ENCODE measurements at places on chromosomes 2 and 18.

DNA sequence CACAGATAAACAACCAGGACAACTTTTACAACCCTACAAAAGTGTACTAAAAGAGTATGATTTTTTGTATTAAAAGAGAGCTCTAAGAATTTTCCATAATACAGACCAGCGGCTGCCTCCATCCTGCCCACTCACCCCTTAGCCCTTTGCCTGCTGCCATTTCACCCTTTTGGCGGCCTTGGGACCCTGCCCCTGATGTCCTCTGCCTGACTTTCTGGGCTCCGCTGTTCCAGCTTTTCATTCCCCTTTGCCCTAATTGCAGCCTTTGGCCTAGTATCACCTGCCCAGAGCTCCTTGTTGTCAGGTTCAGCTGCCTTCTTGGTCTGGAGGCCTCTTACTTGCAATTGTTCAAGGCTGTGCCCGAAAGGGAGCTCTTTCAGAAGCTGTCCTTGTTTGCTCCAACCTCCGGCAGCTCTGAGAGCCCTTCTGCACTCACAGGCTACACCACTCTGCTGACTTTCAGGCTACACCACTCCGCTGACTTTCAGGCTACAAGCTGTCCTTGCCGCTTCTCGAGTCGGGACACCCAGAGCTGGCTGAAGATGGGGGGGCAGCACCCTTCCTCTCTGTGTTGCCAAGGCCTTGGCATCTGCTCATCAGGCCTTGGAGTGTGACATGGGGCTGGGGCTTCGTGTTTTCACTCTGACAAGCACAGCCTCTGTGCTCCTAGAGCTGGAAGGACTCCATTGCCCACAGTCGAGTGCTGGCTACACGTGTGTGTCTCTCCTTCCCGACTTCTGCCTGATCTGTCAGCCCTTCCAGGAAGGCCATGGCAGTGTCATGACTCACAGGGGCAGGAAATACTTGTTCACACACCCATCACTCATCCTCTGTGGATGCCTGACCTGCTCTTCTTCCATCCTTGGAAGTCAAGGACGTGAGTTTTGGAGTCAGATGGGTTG, 43.1 kb upstream of the HDAC4 start:
- no peak for DNase-seq

DNA sequence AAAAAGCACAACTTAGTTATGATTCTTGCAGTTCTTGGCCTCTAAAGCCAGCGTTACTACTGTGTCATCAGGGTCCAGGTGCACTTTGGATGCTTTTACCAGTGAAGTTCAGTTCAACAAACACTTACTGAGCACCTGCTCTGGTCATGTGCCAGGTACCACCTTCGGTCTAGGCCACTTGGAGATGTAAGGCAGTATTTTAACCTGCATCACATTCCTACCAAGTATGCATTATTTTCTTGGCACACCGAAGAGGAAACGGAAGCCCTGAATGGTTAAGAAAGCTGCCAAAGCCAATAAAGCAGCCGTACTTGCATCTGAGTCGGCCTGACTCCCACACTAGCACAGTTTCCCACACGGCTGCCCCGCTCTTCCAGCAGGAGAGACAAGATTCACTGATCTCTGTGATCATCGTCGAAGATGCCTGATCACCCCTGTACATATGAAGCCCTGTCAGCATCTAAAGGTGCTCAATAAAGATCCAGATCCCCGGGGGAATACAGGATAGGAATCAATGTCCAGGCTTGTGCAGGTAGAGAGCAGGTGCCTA, 427.1 kb downstream of the EIPR1 start:
- DNase-seq, result no peak

DNA sequence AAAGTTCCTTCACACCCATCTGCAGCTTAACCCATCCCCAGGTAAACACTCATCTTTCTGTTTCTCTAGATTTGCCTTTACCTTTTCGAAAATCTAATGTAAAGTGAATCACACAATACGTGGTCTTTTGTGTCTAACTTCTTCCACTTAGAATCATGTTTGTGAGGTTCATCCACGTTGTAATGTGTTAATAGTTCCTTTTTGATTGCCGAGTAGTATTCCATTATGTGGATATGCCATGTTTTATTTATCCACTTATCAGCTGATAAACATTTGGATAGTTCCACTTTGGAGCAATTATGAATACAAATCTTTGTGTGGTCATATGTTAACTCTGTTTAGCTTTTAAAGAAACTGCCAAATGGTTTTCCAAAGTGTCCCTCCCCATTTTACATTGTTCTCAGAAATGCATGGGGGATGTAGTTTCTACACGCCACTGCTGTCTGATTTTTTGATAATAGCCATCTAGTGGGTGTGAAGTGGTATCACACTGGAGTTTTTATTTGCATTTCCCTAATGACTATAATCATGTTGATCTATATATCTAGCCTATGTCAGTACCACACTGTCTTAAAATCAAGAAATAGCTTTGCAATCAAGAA, 22.3 kb downstream of the PECR start:
- no peak for DNase-seq

- DNase-seq, result no peak
Observed at GRCh38 chr2:14928056-14928455, 295.5 kb downstream of the LRATD1 start.

DNA sequence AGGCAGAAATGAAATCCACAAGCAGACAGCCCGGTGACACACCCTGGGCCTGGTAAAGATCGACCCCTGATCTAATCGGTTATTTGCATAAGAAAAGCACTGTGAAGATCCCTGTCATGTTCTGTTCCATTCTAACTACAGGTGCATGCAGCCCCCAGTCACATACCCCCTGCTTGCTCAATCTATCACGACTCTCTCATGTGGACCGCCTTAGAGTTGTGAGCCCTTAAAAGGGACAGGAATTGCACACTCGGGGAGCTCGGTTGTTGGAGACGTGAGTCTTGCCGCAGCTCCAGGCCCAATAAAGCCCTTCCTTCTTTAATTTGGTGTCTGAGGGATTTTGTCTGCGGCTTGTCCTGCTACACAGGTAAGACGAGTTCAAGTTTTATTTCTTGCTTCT, 13.4 kb upstream of the IL1B start:
- no peak for DNase-seq

- DNase-seq, result no peak
Observed at GRCh38 chr2:30366199-30366691, 80.8 kb upstream of the LCLAT1 start.

- no peak for DNase-seq
Observed at GRCh38 chr2:204251158-204251997, 293.9 kb upstream of the PARD3B start.

DNA sequence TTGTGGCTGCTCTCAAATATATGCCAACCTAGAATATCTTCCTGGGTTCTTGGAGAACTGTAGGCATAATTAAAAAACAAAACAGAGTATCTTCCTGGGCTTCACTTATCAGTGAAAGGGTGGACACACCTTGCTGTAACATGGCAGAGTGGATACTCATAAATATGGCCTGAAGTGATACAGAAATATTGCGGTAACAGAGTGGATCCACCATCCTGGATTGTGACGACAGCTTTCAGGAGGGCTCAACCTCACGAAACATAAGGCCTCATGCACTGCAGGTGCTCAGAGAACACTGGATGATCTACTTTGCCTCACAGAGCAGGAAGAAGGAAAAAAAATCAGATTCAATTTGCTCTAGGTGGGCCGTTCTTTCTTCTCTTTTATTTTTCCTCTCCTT, 336.0 kb downstream of the NBAS start:
- no peak for DNase-seq

DNA sequence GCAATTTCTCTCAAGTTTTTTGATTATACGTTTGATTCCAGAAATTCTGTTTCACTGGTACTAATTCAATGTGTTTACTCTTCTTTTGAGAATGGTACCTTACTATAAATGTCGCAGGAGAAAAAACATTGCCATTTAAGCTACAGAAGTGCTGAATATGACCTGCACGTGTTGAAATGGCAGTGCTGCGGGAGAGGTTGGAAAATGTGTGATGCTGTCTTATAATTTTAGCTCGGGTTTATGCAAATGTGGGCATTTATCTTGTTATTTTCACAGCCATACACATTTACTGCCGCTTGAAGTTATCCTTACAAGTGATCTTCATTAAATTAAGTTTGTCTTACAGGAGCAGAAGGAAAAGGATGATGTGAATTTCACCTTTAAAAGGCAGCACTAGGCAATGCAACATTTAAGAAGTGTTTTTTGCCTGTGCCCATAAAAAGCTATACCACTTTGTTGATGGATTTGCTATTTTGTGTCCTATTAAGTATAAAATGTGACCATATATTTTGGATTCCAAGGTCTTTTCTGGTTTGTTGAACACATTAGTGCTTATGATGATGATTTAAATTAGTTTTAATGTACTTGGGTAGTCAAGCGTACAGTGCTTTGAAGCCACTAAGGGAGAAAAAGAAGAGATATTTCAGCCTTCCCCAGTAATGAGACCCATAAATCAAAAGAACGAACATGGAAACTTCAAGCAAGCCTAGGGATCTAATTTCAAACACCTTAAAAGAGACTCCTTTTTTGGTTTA, 112.1 kb downstream of the LTBP1 start:
- no peak for DNase-seq

DNA sequence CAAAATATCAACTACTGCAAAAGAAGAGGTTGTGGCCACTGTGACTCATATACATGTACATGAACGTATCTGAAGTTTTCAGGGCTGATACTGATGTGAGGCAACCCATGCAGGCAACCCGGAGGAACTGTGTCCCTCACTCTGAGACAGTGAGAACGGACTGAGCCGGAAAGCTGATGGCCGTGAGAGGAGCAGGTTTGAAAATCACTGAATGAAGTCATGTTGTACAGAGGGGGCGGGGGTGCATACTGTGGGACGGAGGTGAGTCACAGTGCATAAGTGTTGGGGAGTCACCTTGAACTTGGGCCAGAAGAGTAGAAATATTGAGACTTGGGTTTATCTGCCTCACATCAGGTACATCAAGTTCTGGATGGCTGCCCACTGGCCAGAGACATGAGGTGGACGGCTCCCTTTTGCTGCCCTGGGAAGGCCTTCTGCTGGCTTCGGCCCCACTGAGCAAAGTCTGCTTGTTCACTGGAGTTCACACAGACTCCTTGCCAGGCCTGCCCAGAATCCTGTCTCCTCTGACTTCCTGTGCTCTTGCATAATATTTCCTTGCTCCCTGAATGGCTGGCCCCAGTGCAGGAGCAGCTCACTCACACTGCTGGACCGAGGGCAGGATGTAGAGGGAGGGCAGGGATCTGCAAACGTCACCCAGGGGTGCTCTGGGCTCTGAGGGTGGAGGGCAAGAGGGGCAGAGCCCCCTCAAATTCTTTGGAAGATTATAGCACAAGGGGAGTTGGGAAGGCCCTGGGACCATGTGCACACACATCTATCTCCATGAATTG, 18.1 kb downstream of the EPAS1 start:
- DNase-seq, result no peak

DNA sequence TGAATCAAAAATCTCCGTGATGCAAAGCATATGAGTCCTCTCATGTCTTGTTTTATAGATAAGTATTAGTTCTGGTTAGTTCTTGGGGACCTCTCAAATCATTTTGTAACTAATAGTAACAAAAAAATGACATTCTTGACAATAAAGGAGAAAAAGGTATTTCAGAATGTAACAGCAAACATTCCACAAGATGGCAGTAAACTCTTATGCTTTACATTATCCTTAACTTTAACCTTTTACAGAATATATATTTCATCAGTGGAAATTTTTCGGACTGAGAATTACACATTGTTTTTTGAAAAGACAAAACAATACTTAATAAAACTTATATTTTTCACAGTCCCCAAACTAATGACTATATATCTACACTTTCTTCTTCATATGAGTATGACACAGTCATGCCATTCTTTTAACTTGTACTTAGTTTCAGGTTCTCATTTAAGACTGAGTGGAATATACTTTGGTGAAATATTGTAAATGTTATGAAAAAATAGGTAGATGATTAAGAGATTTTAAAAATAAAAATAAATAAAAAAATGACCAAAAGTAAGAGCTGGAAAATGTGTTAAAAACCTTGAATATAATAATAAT, 142.9 kb upstream of the NXPH2 start:
- no peak for DNase-seq

- no peak for DNase-seq
Observed at GRCh38 chr2:163314712-163315111, 421.1 kb downstream of the FIGN start.

GRCh38 chr18:36295214-36295613, 2.3 kb upstream of the FHOD3 start:
- no peak for DNase-seq

GRCh38 chr18:63152791-63153190, 166.8 kb downstream of the BCL2 start:
- no peak for DNase-seq

DNA sequence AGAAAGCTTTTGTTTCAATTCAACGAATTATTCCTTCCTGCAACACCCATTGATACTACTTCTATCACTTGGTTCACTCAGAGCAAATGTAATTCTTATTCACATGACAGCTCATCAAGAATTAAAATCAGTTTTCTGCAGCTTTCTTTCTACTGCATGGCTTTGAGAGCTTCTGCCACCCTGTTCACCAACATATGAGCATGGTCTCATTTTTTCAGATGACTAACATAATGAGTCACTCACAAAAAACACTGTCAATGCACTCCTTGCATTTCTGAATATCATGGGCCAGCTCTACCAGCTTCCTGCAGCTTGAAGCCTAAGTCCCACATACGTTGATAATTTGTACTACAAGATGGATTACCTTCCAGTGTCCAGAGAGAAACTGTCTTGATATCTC, 342.9 kb downstream of the LRATD1 start:
- no peak for DNase-seq

DNA sequence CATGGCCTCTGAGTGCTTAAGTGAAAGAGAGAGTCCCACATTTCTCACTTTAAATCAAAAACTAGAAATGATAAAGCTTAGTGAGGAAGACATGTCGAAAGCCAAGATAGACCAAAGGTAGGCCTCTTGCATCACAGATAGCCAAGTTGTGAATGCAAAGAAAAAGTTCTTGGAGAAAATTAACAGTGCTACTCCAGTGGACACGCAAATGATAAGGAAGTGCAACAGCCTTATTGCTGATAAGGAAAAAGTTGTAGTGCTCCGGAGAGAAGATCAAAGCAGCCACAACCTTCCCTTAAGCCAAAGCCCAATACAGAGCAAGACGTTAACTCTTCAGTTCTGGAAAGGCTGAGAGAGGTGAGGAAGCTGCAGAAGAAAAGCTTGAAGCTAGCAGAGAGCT, 32.1 kb downstream of the PSMD1 start:
- no peak for DNase-seq

DNA sequence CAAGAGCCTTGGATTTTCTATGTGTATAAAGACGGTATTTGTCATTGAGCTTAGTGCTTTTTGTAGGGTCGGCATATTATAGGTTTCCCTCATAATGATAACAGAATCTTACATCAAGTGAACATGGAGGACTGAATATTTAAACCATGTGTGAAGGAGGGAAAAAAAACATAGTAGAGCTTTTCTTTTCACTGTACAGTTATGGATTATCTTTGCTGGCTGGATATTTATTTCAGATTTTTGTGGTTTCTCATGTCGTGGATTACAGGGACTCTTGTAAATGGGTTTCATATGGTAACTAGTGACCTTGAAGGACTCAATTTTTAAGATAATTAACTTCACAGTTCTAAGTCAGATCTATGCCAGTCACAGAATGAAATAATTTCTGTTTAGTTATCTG, 330.2 kb upstream of the NRP2 start:
- no peak for DNase-seq

- DNase-seq, result no peak
Observed at GRCh38 chr18:28574175-28574574, 397.2 kb upstream of the CDH2 start.

Measured in HL-60 (cell line).